ENCODE measurements at places on chromosomes 4 and X.

GRCh38 chr4:123671636-123672404, 275.2 kb downstream of the SPRY1 start:
- DNase-seq: no peak

DNA sequence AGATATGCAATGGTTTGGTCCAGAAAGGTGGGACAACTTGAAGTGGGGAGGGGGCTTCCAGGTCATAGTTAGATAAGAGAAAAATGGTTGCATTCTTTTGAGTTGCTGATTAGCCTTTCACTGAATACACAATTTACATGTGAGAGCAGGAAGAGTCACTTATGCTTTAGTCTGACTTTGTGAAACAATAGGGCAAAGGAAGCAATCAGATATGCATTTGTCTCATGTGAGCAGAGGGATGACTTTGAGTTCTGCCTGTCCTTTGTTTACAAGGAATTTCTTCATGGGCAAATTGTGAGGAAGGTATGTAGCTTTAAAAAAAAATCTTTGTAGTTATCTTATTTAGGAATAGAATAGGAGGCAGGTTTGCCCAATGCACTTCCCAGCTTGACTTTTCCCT, 12.9 kb downstream of the SMIM9 start:
- DNase-seq: no peak

DNA sequence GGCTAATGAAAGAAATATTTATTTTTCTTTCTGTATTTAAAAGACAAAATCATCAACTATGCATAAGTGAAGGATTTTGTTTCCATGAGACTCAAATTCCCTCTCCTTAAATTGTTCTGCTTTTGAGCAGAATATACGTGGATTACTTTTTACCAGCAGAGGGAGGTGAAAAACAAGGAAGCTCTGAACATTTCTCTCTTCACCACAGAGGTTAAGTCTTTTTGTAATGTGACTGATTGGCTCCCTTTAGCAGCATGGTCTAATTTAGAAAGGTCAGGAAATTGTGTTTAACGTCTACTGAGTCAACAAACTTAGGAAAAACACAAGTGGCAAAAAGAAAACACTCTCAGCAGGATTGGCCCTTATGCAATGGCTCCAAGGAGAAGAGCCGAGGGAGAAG, 55.1 kb upstream of the F9 start:
- no peak for DNase-seq

GRCh38 chr4:119794681-119795080, 166.1 kb upstream of the PDE5A start:
- no peak for DNase-seq

DNA sequence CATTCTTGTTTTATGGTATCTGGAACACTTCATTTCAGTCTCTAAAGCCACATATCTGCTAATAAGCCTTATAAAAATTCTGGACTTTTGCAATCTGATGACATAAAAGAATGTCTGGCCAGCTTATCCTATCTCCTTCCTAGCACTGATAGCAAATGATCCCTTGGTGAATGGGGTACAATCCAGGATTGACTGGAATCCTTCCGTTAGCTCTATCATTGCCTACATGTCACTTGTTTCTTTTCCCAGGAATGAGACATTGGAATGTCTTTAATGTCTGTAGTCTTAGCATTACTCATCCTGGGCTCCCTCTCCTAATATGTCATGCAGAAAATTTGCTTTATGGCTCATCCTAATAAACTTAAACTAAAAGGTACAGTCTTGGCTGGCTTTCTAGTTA, 14.8 kb upstream of the PABPC4L start:
- DNase-seq: peak; percentile 96

DNA sequence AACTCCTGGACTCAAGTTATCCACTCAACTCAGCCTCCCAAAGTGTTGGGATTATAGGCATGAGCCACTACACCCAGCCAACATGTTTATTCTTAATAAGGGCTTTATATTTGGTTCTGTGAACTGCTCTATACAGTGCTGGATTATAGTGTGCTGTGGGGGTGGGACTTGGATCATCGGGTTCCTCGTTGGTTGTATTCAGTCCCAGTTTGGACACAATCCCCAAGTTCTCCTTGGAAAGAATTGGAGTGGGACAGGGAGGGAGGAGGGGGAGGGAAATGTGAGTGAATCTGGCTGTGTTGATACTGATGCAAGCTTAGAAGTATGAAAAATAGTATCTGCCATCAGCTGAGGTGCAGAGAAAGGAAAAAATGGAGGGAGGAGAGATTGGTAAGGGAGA, 121.3 kb downstream of the KIT start:
- no peak for DNase-seq

DNA sequence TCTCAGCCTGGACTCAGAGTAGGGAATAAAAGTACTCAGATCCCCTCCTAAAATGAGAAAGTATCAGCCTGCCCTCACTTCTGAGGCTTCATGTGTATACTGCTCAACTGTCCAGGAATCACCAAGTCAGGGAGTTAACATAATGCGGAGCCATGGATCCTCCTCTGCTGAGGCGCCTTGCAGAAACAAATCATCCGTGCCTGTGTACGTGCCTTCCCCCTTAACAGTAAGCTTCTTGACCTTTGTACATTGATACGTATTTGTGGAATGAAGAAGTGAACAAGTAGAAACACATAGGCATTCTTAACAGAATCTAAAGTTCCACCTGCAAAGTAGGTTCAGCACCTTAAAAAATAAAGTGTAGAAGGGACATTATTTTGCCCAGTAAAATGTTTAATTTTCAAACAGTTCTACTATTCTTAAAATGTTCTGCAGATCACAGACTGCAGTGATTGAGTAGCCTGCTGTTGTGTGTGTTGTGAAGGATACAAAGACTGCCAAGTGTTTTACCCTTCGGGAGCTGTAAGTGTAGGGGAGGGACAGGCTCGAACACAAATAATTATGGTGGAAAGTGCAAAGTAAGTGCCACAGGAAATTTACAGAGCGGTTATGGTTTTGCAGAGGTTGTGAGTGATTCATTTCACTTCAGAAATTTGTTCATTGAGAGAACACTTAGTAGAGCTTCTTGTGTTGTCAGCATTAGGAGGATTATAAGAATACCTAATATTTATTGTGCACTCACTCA, 61.9 kb downstream of the ARHGAP10 start:
- peak; percentile 73 for DNase-seq

- no peak for DNase-seq
These were observed 60.8 kb downstream of the SUPT20HL2 start for GRCh38 chrX:24253030-24253429.

GRCh38 chr4:4226606-4227438, at the start of gene OTOP1:
TSS of gene OTOP1 (minus strand) at chr4:4226929. CDS start at chr4:4226864, 65 bp downstream.
- DNase-seq: no peak

DNA sequence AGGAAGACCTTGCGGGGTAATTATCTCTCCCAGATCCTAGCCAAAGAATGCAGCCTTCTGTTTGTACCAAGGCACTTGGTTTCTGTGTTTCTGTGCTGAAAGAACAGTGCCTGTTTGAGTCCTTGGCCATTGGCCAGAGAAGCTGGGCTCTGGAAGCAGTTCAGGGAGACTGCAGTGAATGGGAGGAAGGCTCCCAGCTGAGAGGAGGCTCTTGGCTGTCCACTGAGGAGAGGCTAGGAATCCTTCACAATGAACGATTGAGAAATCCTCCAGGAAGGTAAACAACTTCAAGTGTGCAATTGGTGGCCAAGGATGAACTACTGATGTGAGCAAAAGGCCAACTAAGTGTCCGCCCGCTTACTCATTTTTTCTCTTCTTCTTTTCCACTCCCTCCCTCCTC, 61.3 kb downstream of the HS3ST1 start:
- peak; percentile 85 for DNase-seq
